Right renal cortex interstitium (tissue), 3 donors: ENCODE measurements at places on chromosomes 1 and 21. TPM values are rescaled to one million over a fixed set of nuclear protein-coding genes. Genes with fewer than 3 reads are reported as not detected.

Gene FCMR
- 2.0 TPM for polyA plus RNA-seq

Gene EFNA3
- 4.8 TPM for polyA plus RNA-seq

Gene OPTC
- not detected for polyA plus RNA-seq

Gene CCDC17
- polyA plus RNA-seq, result 2.2 TPM

Gene CACHD1
- 50.7 TPM for polyA plus RNA-seq

Gene SPRR2G
- not detected for polyA plus RNA-seq

Gene ADAM30
- polyA plus RNA-seq, result not detected

Gene TTC22
- 5.0 TPM for polyA plus RNA-seq

Gene CAPN2
- polyA plus RNA-seq, result 191 TPM

Gene CASP9
- polyA plus RNA-seq, result 26.9 TPM

Gene FAM163A
- 0.85 TPM for polyA plus RNA-seq

Gene KCNN3
- 2.4 TPM for polyA plus RNA-seq

Gene GRIK3
- polyA plus RNA-seq, result 3.4 TPM

Gene SERINC2
- 32.6 TPM for polyA plus RNA-seq

Gene DENND2C
- 4.1 TPM for polyA plus RNA-seq

Gene PGLYRP3
- not detected for polyA plus RNA-seq

Gene F13B
- polyA plus RNA-seq, result not detected

Gene MLLT11
- polyA plus RNA-seq, result 25.4 TPM

Gene TRIM67
- 0.08 TPM for polyA plus RNA-seq

Gene RGS16
- 1.2 TPM for polyA plus RNA-seq

Gene COL8A2
- 1.2 TPM for polyA plus RNA-seq

Gene RORC
- 1.3 TPM for polyA plus RNA-seq

Gene S100B
- 5.6 TPM for polyA plus RNA-seq

Gene FMOD
- polyA plus RNA-seq, result 51.5 TPM

Gene GRHL3
- polyA plus RNA-seq, result 5.6 TPM

Gene DRAXIN
- polyA plus RNA-seq, result 1.3 TPM

Gene CCDC30
- 17.4 TPM for polyA plus RNA-seq
